LHCN-M2 (cell line): ENCODE measurements at places on chromosomes 3 and 15. TPM values are rescaled to one million over a fixed set of nuclear protein-coding genes. Genes with fewer than 3 reads are reported as not detected.
A peak's percentile ranks its signal among the peaks of the same experiment; 100 is the strongest.

Gene CD200R1
- not detected in 2 replicates for total RNA-seq

DNA sequence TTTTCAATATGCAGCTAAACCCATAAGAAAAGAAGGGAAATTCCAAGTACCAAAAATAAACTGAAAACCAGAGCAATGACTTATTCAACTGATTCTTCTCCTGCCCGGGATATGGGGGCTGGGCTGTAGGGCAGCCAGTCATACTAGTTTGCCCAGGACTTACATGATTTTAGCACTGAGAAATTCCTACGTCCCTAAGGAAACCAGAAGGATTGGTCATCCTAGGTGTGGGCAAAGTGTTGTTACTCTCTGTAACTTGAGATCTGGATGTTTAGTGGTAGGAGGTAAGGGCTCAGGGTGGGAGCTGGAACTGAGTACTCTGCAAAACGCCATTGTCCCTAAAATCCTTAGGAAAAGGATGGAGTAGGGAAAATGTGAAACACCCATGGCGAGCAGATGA, 1.2 kb upstream of the DAZL start:
- no peak for DNase-seq

DNA sequence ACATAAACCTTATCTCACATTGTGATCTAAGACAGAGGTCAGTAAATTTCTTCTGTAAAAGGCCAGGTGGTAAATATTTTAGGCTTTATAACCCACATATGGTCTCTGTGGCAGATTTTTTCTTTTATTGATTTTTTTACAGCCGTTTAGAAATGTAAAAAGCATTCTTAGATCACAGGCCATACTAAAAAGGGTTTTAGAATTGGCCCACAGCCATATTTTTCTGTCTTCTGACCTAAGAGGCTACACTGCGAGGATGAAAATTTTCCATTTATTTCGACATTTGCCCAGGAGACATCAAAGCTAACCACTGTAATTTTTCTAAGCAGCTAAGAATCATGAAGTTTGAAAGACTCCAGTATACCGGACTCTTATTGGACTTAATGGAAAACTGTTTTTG, 377.2 kb upstream of the SGO1 start:
- no peak for DNase-seq

GRCh38 chr3:158169091-158169491, 59.2 kb downstream of the RSRC1 start:
- peak; percentile 32 for DNase-seq

DNA sequence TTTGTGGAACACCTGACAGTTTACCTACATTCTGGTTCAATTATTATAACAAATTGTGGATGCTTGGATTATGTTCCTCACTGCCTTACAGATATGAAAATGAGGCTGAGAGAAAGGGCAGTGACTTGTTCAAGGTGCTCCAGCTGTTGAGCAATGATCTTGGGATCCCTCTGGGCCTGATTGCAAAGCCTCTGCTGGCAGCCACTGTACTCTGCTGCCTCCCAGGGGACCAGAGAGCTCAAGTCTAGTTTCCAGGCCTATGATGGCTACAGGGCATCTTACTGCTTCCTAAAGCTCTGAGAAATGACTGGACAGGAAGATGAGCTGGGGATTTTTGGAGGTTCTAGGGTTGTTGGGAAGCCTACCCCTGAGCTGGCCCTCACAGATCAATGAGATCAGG, 2.3 kb upstream of the SHC4 start:
- DNase-seq = peak; percentile 81
